ENCODE measurements at places on chromosomes 13 and 19.
A peak's percentile ranks its signal among the peaks of the same experiment; 100 is the strongest.

GRCh38 chr13:46088821-46089562 is 15.8 kb downstream of the CPB2 start:
- no peak for DNase-seq

DNA sequence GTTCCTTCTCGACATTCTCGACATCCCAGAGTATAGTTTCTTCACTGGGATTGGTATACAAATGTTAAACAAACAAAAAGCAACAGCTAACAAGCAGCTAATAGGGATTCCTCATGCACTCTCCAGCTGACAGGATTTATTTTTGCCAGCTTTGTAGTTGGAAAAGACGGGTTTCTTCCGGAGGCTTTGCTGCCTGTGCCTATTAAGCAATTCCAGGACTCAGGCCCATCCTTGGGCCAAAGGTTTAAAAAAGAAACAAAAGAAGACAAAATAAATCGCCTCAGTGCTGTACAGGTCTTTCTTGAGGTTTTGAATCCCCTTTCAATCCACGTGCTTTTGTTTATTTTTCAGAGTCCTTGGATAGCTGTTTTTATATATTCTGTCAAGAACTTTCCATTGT is 1414.5 kb upstream of the PCDH9 start:
- no peak for DNase-seq

DNA sequence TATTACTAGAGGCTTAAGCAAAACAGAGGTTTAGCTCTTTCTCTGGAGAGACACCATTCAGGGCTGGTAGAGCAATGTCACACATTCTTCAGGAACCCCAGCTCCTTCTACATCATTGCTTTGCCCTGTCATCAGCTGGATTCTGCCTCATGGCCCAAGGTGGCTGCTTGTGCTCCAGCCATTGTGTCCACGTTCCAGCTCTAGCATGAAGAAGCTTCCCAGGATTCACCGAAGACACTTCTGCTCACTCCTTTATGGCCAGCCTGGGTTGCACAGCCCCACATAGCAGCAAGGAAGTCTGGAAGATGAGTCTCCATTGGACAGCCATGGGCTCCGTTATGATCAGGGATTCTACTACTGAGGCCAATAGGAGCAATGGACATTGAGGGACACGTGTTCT is 13.2 kb downstream of the PGLS start:
- DNase-seq: no peak

GRCh38 chr13:112900691-112901091 is 68.3 kb upstream of the MCF2L start:
- DNase-seq: no peak

GRCh38 chr19:295687-296370 is 4.6 kb upstream of the PLPP2 start:
- DNase-seq: no peak

DNA sequence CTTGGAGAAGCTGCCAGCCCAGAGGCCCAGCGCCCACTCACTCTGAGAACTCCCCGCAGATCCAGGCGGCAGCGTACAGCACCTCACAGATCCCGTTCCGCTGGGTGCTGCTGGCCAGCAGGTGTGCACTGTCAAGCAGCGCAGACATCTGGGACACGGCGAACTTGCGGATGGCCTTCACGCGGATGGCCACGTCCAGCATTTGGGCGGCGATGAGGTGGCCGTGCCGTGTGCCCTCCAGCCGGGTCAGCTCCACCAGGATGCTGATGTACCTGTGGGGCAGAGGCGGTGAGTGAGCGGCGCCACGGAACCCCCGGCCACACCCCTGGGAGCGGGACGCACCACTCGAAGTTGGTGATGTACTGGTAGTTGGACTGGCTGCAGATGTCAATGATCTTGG is 24.1 kb downstream of the IZUMO4 start:
- DNase-seq: no peak

GRCh38 chr19:31648347-31648746 is 299.1 kb upstream of the TSHZ3 start:
- no peak for DNase-seq

DNA sequence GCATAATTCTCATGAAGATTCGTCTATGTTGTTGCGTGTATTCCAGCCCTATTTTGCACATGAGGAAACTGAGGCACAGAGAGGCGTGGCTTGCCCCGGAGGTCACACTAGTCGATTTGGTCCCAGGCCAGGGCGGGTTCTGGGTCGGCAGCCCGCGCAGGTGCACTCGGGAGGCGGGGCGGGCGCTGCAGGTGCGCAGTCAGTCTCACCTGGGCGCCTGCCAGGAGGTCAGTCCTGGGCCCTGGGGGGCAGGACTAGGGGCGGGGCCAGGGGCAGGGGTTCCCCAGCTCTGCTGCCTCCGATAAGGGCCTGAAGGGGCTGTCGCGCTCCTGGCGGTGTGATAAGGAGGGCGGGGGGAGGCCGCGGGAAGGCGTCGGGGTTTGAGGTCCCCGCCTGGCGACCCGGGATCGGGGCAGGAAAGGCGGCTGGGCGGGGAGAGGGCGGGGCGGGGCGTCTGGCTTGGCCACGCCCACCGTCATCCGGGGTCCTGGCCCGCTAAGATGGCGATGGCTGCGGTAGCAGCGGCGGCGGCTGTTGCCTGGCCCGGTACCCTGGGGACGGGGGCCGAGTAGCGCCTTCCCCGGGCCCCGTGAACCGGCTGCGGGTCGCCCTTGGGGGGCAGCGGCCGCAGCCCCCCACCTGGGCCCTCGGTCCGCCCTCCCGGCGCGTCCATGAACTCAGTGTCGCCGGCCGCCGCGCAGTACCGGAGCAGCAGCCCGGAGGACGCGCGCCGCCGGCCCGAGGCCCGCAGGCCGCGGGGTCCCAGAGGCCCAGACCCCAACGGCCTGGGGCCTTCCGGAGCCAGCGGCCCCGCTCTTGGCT is at the start of gene ATG4D:
TSS of gene ATG4D (plus strand) at position 485 of the 822 bp plus-strand sequence. CDS start at position 672, 187 bp downstream.
- peak; percentile 74 for DNase-seq

GRCh38 chr19:5799247-5800241 is 5.3 kb upstream of the NRTN start:
- no peak for DNase-seq

DNA sequence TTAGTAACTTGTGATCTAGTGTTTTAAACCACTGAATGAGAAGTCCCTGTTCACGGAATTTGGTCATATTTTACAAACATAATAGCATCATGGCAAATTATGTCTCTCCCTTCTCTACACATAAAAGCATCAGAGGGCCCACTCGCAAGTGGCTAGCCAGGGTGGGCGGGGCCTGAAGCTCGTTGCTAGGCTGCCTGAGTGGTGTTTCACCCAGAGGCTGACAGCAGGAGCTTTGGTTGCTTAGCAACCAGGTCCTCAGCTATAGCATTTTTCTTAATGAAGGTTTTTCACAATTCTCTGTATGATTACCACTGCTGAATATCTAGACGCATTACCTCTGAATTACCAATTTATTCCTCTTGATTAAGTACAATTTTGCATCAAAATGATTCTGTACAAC is 126.5 kb downstream of the NALCN start:
- no peak for DNase-seq

GRCh38 chr19:43519436-43520088 is 7.4 kb downstream of the ETHE1 start:
- DNase-seq: peak; percentile 68

GRCh38 chr13:31394506-31394905 is 194.7 kb downstream of the B3GLCT start:
- no peak for DNase-seq
